NCI-H187 treated with DMSO at 0.1 percent for 48 hours (cell line): ENCODE measurements at places on chromosomes 2 and 18.

DNA sequence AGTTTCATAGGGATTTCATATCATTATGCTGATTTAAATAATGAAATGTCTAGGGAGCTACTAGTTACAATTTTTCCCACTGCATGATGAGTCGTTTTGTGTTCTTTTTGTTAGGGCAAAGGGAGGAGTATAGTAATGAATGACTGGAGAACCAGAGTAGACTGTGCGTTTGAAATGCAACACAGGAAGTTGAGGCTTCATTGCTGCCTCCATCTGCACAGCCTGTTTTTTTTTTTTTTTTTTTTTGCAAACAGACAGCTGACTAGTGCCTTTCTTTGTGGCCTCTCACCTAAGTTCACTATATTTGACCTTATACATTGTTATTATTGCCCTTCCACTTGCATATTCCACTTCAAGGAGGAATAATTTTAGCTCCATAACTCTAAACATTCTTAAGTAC lies 286.7 kb upstream of the LRRTM1 start:
- DNase-seq, result no peak

DNA sequence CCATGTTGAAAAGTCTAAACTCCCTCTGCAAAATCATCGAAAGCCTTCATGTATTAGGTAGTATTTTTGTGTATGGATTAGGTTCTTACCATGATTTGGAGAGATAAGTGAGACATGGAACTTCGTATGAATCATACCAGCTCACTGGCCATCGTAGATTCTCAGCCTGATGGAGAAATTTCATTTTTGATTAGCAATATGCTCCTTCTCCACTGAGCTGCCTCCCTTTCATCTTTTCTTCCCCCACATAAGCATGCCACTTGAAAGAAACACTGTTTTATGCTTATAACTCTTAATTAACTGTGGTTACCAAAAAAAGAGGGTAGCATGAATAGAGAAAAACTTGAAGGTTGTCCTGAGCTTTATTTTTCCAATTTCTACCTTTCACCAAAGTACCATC lies 111.9 kb downstream of the NCK2 start:
- no peak for DNase-seq

- DNase-seq, result no peak
These were observed 295.9 kb upstream of the CRIM1 start for GRCh38 chr2:36059691-36060090.

- peak; percentile 86 for DNase-seq
These were observed 780.6 kb downstream of the TSN start for GRCh38 chr2:122535960-122536505.

GRCh38 chr2:108910541-108911396 lies 78.3 kb downstream of the EDAR start:
- DNase-seq, result no peak

GRCh38 chr2:197209246-197209645 lies 101.3 kb downstream of the ANKRD44 start:
- no peak for DNase-seq

- DNase-seq, result no peak
These were observed 99.4 kb downstream of the SLC39A10 start for GRCh38 chr2:195756218-195756942.

DNA sequence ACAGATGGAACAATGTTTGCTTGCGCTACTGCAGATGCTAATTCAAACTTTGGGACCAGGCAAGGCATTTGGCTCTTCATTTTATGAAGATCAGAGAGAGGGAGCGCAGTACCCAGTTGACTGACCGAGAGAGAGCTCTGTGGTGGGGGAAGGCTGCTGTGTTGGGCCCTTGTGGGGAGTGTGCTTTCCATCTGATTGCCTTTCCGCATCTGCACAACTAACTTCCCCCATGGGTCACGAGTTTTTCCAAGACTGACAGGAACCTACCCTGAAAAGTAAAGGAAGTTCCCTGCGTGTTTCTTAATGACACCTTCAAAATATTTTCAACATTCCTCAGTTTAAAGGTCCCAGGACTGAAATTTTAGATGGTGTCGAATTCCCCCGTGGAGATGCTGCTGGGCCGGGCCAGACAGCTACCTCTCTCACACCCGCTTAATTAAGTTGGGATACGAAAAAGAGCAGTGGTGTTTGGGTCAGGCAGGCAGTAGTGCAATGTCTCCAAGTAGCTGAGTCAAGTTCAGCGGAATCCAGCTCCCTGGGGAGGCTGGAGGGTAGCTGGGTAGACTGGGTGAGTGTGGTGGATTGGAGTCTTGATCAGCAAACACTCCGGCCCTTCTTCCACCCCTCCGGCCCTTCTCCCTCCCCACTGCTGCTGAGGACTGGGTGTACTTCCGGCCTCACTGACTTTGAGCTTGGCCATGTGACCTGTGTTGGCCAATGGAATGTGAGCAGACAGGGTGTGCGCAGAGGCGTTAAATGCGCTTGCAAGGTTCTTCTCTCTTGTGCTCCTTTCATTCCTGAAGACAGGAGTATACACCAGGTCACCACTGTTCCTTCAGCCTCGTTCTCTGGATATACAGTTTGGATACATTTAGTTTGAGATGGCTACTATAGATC lies 2.3 kb upstream of the ARHGAP25 start:
- DNase-seq, result no peak

DNA sequence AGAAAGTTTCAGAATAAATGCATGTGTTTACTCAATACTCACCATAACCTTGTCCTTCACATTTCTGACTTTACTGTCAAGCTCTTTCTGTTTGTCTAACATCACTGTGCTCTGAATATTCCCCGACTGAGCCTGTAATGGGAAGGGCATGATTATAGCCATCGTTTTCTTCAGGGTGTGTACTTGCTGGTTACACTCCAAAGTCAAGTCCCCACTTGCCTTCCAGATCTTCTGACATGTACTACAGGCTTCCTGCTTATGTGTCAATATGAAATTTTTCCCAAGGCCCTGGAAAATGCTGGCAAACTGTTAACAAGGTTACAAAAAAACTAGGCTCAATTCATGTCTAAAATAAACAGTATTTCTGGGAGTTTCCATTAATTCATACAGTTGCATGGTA lies 12.9 kb downstream of the STAT1 start:
- DNase-seq, result no peak

DNA sequence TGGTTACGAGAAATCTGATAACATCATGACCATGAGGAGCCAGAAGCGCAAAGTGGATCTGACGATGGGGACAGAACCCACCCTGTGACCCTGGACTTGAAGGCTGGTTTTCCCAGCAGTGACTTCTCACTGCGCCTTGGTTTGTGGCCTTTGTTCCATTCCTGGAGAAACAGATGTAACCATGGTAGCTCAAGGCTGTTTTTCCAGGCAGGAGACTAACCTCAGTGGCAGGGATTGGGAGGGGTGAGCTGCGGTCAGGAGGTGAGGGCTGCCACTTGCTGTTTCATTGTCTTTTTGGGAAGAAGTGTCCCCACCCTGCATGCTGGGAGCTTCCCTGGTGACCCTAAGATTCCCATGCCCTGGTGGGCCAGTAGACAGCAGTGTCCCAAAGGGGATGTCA lies 116.4 kb upstream of the SMAD2 start:
- no peak for DNase-seq

DNA sequence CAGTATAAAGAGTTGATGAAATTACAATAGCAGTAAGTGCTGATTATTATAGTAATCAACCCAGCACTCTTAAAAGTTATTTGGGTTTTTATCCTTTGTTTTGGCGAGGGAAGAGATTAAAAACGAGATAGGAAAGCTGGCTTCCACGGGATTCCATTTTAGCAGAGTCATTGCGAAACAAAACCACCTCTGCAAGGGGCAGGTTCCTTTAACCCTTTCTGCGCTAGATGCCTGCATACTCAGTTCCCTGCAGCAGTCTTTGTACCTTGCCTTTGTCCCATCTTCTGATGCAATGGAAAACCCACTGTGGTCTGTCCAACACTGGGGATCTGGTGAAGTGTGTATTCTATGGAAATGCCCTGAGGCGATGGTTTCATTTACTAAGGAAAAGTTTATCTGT lies 2.7 kb downstream of the YPEL5 start:
- no peak for DNase-seq

- DNase-seq, result no peak
These were observed 706.8 kb downstream of the SLC4A3 start for GRCh38 chr2:220334210-220334609.

DNA sequence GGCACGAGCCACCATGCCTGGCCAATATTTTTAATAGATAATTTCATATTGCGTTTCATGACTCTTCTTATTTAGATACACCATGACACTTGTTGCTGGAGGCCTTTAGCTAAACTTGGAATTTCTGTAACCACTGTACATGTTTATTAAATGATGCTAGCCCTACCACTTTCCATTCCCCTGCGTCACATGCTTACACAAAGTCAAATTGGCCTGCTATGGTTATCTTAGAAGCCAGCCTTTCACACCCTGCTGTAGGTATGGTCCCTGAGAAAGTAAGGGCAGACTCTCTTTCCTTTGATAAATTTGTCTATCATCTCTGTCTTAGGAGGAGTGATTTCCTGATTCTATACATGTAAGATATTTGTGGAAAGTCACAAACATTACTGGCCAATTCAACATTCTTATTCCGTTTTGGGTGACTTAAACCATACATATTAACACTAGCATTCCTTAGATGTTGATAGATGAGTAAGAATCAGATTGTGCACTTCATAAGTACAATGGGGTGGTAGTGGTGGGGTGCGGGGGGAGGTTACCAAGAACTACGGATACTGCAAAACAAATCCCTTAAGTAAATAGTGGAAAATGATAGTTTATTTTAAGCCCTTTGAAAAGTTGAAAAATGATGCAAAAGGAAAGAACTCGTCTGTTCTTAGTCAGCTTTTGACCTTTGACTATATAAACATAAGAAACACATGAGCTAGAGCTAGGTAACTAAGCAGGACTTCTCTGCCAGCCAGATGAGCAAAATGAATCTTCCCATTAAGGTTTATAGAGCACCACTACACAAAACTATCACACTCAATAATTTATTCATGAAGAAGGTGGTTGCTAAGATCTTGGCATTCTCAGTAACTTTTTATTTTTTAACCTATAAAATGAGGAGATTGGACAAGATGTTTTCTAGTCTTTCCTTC lies 7.9 kb upstream of the NDUFV2 start:
- no peak for DNase-seq

- DNase-seq, result no peak
These were observed 25.5 kb downstream of the ZNF521 start for GRCh38 chr18:25326361-25326952.

DNA sequence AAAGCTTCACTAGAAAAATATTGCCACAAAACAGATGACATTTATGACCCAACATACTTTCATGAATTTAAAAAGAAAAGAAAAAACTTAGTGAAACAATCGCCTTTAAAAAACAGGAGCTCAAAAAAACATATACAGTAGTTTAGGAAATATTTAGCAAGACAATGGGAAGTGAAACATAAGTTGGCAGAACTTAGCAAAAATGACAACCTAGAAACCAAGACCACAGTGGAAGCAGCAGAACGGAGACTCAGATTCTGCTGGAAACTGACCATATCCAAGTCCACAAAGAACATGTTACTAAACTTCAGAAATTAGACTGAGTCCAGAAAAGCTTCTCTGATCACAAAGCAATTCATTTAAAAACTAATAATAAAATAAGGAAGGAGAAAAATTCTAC lies 41.8 kb upstream of the CTAGE1 start:
- no peak for DNase-seq

DNA sequence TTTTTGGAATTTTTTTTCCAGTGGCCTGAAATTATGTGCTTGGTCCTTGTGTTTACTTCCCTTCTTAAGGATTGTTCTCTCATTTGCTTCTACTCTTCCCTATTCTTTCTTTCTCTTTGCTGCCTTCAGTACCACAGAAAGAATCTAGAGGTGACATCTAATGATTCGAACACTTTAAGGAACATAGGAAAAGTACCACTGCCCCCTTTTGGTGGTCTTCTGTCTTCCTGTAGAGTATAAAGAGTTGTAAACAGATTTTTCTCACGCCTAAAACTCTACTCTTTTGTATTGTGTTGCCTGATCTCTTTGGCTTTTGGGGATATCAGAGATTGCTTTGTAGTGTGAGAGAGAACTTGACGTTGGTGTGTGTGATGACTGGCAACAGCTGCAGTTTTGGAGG lies 7.0 kb upstream of the SCTR start:
- no peak for DNase-seq

DNA sequence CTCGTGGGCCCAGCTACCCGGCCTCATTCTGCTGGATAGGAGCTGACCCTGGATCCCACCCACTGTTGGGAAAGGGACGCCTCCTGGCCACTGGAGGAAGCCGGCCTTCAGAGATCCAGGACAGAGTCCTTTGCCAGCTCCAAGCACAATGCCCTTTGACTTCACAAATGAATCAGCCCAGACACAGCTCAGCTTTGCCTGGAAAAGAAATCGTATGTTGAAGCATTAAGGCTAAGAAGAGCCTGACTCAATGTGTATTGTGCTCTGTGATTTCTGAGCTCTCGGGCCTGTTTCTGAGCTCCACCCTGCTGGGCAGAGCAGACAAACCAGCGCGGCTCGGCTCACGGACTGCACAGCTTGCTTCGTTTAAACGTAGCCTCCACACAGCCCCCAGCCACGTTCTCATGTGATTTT lies 162.9 kb upstream of the APCDD1 start:
- DNase-seq, result no peak

DNA sequence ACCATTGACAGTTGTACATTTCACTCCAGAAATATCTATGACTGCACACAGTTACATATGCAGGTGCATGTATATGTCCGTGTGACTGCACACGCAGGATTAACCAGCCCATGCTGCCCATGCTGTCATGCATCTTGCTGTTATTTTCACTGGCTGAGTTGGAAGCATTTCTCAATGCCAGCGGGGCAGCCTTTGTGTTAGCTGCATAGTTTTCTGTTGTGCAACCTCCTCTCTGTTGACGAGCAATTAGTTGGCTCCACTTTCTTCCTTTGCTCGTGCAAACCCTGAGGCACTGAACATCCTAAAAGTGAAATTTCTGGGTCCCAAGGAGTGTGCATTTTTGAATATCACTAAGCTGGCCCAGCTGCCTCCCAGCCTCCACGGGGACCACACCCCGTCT lies 133.4 kb upstream of the GLI2 start:
- DNase-seq, result no peak

DNA sequence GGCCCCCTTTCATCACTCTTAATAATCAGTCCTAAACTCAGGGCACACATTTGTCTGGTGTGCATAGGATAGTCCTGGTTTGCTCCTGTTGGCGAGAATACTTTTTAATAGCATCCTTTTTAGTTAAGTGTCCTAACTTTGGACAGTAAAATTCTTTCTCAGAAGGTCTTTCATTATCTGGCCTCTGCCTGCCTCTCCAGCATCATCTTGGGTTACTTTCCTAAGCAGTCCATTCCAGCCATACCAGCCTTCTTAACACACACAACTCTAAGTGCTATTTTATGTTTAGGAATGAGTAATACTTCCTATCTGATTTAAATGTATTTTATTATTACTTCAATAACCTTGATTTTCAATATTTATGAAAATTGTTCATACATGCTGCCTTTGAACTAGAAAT lies 151.0 kb downstream of the ACOXL start:
- DNase-seq, result no peak

DNA sequence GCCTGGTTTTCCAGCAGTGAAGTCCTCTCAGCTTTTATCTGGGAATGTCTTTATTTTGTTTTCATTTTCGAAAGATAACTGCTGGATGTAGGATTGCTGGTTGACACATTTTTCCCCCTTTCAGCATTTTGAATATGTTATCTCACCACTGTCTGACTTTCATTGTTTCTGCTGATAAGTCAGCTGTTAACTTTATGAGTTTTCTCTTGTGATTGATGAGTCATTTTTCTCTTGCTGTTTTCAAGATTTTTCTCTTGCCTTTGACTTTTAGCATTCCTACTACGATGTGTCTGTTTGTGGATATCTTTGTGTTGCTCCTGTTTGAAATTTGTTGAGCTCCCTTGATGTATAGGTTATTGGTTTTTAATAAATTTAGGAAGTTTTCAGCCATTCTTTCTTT lies 85.5 kb downstream of the AGPS start:
- no peak for DNase-seq
